Mesothelial cell of epicardium (in vitro differentiated cells): ENCODE measurements at places on chromosomes 16 and 17. TPM values are rescaled to one million over a fixed set of nuclear protein-coding genes. Genes with fewer than 3 reads are reported as not detected.

DNA sequence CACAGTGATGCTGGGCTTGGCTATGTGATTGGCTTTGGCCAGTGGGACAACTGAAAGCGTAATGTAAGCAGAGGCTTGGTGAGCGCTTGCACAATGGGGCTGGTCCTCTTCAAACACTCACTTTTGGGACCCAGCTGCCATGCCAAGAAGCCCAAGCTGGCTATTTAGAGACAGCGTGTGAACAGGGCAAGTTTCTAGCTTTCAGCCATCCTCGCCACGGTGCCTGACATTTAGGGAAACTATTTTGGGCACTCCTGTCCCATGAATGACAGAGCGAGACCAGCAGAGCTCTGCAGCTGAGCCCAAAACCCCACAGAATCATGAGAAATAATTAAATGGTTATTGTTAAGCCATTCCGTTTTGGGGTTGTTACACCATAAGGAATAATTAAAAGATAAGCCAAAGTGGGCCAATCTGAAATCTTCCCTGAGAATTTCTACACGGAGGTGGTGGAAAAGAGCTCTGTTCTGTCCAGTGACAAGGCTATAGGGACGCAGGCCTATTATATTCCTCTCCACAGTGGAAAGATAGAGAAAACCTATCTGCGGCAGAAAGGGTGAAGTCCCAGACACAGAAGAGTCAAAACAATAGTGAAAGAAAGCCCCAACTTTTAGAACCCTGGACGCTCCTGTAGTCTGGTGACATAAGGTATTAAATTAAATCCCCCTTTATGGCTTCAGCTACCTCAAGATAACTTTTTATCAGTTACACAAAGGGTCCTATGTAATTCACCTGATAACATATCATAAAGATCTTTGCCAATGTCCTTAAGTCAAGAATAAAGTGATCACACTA lies 10.8 kb upstream of the RPRML start:
- DNase-seq: no peak

- DNase-seq: no peak
These were observed 6.6 kb downstream of the ST3GAL2 start for GRCh38 chr16:70432356-70432722.

DNA sequence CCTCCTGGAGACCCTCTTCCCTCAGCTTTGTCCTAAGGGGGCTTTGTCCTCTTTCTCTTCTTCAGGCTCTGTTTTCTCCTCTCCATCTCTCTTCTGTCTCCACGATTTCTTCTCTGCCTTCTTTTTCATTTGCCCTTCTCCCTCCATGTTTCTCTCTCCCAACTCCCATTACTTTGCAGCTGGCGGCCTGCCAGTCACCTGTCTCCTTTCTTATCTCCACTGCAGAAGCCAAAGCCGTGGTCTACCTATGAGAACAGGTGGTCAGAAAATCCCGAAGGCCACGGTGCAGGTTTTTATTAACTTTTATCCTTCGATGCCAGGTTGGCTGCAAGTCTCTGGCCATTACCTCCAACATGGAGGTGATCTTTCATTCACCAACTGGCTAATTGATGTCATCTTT lies 45.1 kb downstream of the FZD2 start:
- peak; percentile 48 for DNase-seq

DNA sequence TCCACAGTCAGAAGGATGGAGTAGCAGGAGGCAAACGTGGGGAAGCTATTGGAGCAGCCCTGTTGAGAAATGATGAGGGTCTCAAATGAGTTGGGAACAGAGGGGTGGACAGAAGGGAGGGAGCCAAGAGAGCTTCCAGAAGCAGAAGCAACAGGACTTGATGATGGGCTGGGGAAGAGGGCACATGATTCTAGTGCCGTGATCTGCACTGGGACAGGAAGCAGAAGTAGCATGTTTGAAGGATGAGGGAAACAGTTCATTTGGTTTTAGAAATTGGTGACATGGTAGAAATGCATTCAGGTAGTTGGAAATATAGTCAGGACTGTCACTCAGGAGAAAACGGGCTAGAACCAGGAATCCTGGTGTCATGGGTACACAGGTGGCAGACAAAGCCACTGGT lies 19.4 kb downstream of the EMP2 start:
- DNase-seq: no peak

GRCh38 chr16:49454426-49455180 lies 81.0 kb downstream of the C16orf78 start:
- DNase-seq: no peak

GRCh38 chr16:73572135-73572828 lies 524.4 kb upstream of the ZFHX3 start:
- peak; percentile 72 for DNase-seq

- no peak for DNase-seq
These were observed 64.4 kb downstream of the NFATC3 start for GRCh38 chr16:68149596-68149995.

DNA sequence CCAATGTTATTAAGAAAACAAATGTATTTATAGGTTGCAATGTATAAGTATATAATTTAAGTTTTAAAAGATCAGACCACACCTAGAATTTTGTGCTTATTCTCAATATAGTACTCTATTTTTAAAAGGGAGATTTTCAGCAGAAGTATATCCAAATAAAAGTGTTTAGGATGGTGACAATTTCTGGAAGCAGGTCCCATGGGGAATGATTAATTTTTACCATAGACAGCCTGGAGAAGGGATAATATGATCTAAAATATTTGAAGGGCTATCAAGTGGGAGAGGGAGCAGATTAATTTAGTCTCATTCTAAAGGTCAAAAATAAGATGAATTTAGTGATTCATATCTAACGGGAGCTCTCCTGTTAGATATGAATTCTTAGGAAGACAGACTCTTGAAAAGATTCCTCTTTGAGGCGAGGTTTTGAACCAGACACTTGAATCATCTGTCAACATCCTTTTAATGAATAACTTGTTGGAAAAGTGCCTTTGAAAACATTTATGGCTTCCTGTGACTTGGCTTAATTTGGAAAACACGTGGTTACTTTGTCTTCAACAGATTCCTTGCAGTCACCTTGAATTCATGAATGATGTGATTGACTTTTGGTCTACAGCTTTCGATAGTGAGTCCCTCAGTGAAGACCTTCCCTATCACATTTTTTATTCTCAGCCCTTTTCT lies 29.3 kb upstream of the SMIM36 start:
- DNase-seq: no peak

DNA sequence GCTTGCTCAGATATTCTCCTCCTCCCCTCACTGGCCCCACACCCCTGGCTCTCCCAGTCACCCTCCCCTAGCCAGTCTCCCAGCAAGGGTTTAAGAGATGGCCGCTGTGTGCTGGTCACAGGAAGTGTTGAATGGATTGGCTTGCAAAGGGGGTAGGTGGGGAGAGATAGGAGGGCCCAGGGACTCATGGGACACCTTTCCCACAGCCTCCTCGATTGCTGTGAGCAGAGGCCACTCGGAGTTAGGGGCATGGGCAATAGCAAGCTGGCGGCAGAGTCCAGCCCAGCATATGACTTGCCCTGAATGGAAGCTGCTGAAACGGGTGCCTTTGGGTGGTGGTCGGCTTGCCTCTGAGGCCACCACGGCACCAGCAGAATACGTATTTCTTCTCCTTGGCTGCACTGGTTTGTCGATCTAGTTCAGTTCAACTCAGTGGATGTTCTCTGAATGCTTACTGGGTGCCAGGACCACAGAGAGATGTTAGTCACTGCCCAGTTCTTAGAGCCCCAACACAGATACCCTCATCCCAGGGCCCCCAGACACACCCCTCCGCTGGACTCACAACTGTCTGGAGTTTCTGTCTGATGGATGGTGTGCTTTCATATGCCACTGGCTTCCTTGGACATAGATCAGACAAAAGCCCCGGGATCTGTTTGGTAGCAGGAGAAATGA lies 6.0 kb downstream of the WFIKKN2 start:
- DNase-seq: no peak

- DNase-seq: no peak
These were observed 19.6 kb downstream of the MAP2K3 start for GRCh38 chr17:21304091-21304490.

DNA sequence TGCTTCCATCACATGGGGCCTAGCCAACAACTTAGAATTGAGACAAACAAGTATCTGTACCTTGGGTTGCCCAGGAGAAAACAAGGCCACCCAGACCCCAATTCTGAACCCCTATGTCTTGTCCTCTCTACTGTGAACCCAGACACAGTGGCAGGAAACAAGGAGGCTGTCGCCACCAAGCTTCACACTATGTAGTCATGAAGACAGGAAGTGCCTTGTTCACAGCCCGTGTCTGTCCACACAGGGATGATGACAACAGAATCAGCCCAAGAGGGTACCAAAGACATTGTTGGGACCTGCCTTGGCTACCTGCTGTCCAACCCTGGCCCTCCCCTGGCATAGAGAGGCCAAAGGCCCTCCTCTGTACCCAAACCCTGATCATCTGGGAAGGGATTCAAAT lies 84.8 kb downstream of the CDYL2 start:
- DNase-seq: no peak

GRCh38 chr17:13283606-13284005 lies 265.8 kb upstream of the ELAC2 start:
- no peak for DNase-seq

DNA sequence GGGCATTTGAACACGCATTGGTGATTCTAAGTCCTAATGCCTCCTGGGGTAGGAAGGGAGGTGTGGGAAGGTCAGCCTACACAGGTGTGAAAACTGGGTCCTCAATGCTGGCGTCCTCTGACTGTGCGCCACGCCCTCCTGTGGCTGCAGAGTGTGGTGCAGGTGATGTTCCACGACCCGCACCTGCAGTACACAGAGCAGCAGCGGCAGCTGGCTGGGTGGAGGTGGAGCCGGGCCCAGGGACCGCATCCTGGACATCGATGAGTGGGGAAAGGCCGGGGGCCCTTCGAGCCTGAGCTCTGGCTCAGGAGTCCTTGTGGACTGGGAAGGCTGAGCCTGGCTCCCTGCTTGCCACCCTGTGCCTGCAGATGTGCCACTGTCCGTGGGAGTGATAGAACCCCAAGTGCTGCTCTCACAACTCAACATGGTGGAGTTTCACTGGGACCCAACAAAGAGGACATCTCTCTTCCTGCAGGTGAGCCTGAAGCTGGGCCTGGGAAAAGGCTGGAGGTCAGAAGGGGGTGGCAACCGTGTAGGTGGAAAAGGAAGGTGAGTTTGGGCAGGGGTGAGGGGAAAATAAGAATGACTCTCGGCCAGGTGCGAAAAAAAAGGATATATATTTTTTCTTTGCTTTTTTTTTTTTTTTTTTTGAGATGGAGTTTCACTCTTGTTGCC lies 14.0 kb upstream of the STAC2 start:
- DNase-seq: no peak

DNA sequence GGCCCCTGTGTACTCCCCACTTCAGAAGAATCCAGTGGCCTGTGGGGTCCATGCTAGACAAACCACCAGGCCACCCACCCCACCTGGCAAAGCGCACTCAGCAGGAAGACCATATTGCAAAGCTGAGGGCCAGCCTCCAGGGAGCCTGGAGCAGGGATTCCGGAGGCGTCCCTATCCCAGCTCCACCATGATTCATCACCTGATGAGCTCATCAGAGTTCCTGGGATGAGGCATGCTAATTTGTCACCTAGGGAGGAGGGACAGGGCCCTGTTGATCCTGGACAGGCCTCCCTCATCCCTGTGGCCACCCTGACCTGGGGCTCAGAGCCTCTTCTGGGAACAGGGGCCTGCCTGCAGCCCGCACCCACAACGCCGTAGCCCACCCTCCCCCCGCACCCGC lies 131.6 kb upstream of the PLCG2 start:
- no peak for DNase-seq

DNA sequence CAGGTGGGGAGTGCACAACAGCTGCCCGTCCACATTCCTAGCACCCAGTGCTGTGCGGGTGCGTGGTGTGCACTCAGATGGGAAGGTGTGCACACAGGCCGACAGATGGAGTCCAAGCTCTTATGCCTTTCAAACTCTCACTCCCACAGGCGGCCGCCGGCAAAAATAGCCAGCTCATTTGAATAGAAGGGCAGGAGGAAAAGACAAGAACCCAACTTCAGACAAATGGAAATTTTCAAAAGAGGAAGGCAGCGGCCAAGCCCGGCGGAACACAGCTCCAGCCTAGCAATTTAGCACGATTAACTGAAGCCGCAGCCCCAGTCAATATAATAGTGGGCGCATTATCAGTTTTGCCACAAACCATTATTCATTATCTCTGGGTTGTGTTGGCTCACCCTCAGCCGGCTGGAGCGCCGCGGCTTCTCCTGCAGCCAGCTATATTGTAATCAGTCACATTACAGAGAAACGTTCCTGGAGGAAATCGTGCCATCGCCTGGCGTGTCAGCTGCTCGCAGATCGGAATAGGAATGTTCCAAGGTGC lies 103.9 kb upstream of the SEC14L1 start:
- no peak for DNase-seq

DNA sequence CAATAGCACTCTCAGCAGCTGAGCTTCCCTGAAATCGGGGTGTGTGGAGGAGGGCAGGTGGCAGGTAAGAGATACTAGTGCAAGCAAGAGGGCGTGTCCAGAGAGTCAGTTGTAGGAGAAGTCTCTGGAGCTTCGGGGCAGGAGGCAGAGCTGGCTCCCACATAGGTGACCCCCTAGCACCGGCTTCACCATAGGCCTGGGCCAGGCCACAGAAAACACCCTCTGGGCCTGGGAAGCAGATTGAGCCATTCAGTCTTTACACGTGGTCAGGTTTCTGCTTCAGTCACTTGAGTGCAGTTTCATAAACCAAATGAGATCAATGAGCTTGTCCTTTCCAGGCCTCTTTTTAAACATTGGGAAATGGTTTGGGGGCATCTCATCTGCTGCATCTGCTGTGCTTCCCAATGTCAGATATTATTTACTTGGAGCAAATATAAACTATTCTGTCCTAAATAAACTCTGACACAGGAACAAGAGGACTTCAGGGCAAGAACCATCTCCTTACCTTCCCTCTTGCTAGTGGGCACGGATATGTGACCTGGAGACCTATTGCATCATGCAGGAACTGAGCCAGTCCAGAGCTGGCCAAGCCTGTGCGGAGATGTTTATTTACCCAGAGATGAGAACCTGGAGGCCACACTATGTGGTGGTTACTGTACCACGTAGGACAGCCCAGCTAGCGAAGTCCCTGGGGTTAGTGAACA lies 16.1 kb downstream of the CCR7 start:
- no peak for DNase-seq

- DNase-seq: no peak
These were observed 69.8 kb upstream of the IRX3 start for GRCh38 chr16:54356391-54356790.

GRCh38 chr16:82655072-82655714 lies 28.4 kb downstream of the CDH13 start:
- DNase-seq: no peak

The OR4D1 gene
- not detected in 3 replicates for total RNA-seq

The WNT9B gene
- 1.2 to 2.0 TPM (median 1.6 TPM) in 3 replicates for total RNA-seq

The CASKIN1 gene
- 8.9 to 9.8 TPM (median 9.8 TPM) in 3 replicates for total RNA-seq

The DNAH9 gene
- total RNA-seq: 0.35 to 0.96 TPM (median 0.47 TPM) in 3 replicates

The ARHGAP27 gene
- total RNA-seq: 14.5 to 16.8 TPM (median 14.8 TPM) in 3 replicates

The TNFRSF17 gene
- total RNA-seq: not detected in 3 replicates

The ABI3 gene
- total RNA-seq: 0.51 to 1.3 TPM (median 0.69 TPM) in 3 replicates

The FBXO47 gene
- total RNA-seq: not detected in 3 replicates

The CLEC3A gene
- not detected in 3 replicates for total RNA-seq

The EPX gene
- not detected in 3 replicates for total RNA-seq

The CMTM2 gene
- total RNA-seq: 0.25 to 0.58 TPM (median 0.51 TPM) in 3 replicates
